GM23248 (cell line): ENCODE measurements at places on chromosomes 2 and 18.

- DNase-seq, result no peak
Observed at GRCh38 chr2:34252111-34252510, 653.0 kb upstream of the FAM98A start.

GRCh38 chr18:4672162-4672561, 217.1 kb upstream of the DLGAP1 start:
- no peak for DNase-seq

GRCh38 chr2:173968551-173968950, 3.4 kb upstream of the SP3 start:
- DNase-seq, result no peak

DNA sequence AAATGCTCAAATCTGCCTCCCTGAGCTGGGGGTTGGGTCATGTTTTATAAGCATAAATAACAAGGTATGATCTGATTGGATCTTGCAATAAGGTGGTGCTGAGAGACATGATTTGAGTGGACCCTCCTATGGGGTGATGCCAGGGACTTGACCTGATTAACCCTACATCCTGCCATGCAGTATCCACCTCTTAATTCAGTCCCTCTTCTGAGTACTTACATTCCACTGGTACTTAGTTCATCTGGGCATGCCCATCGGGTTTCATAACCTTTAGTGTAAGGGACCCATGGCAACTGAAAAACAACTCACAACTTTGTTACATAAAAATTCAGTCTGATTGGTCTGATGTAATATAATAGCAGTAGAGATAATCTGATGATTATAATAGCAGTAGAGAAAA, 397.9 kb upstream of the HNMT start:
- DNase-seq, result peak; percentile 2

DNA sequence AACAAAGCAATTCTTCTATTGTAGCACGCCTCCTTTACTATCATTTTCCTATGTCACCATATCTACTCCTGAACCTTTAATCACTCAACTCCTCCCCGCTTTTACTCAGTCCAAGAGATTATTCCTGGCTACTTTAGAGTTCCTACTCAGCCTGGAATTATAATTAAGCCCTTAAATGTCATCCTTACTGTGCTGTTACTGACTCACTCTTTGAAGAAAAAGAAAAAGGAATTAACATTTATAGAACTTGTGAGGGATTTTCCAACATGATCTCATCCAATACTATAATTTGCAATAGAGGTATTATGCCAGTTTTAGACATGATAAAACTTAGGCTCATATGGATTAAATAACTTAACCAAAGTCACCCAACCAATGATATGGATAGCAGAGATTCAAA, 61.7 kb downstream of the CCDC88A start:
- peak; percentile 63 for DNase-seq

DNA sequence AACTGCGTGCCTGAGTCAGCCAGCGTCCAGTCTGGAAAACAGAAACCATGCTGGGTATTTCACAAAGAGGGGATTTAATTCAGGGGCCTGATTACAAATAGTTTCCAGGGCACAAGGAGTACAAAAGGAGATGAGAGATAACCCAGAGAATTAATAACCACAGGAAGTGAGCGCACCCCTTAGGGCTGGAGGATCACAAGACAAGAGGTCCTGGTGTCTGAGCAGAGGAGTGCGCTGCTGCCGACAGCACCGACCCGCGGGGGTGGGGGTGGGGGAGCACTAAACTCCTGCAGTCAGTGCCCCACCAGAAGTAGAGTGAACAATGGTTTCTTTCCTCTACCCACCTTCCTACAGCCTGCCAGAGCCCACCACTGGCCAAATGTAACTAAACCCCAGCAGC, 20.8 kb upstream of the MAL start:
- no peak for DNase-seq

GRCh38 chr2:236403125-236403524, 138.9 kb upstream of the ASB18 start:
- DNase-seq, result no peak

DNA sequence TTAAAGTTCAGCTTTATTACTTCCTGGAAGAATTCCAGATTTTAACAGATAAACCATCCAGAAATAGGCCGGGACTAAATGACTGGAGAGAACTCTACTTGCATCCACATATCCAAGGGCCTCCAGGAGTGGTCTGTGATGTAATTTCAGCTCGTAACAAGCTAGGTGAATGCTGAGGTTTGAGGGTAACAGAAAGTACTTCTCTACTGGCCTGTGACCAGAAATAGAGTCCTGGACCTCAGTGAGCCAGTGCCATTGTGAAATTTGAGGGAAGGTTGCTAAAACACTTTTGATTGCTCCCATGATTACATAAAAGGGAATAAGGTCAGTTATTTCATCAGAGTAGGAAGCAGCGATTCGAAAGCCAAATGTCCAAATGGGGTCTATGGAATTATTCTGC, 158.1 kb downstream of the DOCK10 start:
- peak; percentile 56 for DNase-seq

DNA sequence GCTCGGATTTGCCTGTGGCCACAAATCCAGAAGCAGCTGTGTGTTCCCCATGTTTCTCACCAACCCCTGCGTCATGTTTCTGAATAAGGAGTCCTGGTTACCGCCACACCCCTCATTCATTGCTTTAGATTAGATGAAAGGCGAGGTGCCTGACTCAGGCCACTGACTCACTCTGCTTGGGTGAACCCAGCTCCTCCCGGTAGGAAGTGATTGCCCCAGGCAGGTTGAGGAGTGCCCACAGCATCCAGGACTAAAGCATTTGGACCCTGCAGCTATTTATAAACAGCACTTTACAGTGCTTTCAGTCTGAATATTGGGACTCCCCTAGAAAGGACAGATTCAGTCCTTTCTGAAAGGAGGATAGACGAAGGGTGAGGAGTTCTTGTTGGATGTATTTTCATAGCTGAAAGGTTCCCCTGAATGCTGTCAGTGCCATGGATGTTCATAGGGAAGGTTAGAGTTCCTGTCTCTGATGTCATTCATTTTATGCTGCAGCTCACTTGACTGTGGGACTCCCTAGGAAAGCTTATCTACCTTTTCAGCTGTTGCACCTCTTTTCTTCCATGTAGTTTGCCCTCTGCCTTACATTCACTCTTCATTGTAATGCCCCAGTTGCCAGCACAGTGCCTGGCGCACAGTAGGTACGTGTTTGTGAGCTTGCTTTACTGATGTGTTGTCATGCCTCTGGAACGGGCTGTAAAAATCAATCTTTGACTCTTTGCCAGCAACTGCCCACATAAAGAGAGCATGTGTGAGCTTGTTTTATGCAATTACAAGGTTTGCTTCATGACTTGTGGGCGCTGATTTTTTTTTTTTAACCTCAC, 14.9 kb downstream of the ITGA6 start:
- DNase-seq, result peak; percentile 98

- no peak for DNase-seq
Observed at GRCh38 chr2:177550264-177551200, 158.0 kb downstream of the AGPS start.

DNA sequence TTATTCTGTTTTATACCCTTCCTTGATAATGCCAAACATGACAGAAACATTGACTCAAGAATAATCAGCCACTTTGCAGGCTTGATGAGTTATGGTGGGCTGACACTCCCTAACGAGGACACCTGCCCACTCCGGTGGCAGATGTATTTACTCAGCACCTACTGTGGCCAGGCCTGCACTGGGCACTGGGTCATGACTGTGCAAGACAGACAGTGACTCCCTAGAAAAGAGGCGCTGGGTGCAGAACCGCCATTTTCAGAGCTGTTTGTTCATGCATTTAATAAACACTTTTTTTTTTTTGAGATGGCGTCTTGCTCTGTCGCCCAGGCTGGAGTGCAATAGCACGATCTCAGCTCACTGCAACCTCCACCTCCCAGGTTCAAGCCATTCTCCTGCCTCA, 32.5 kb downstream of the SNED1 start:
- no peak for DNase-seq

DNA sequence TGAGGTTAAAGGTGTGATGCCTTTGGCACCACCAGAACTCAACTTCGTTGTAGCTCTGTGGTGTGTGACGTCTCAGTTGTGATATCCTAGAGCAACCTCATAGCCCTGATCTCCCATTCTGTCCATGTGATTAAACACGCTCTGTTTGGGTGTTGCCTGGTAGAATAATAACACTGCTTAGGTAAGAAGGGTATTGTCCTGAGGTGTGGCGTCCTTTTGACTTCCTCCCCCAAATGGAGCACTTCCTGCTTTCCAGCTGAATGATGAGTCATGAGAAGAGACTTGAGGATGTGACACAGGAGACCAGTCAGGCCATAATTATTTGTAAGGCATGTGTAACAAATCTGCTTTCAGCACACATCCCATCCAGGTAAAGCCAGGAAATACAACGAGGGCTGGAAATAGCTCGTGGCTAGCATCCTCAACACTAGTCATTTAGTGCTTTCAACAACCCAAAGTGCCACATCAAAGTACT, 100.7 kb downstream of the RAPGEF4 start:
- peak; percentile 79 for DNase-seq

GRCh38 chr2:25445464-25445863, 103.7 kb upstream of the DNMT3A start:
- DNase-seq, result no peak

DNA sequence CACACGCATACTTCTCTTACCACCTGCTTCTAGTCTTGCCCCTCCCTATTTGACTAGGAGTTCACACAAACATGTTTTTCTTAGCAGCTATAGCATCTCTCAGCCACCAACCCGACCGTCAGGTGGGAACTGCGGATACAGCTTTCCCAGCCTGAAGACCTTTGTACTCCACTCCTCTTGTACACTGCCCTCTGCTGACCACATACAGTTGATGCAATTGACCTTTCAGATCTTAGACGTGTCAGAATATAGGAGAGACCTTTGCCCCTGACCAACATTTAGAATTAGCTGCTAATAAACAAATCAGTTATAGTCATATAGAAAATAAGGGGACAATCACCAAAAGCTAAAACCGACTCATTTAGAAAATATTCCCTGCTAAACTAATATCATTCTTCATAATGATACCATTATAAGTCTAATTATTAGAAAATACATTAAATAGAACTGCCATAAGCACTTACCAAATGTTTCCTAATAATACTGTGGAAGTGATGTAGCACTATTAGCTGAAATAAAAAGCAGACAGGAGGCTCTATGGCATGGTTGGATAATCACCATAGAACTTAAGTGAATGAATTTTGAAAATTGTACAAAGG, 208.4 kb downstream of the RAD51AP2 start:
- DNase-seq, result peak; percentile 63

DNA sequence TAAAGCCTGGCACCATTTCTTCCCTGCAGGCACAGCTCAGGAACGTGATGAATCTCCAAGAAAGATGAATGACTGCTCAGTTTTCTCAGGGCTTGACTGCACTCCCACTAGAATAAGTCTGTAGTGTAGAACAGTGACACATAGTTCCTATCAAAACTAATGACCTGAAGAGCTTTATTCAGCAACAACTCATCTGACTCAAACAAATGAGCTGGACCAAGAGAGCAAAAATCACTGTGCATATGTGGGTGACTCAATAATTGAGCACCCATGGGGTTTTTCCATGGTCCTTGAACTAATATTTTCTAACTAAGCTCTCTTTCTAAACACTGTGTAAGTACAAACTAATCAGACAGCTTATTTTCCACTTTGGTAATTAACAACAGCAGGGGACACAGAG, 61.1 kb upstream of the XDH start:
- DNase-seq, result peak; percentile 92

GRCh38 chr2:120624061-120624737, 111.5 kb upstream of the GLI2 start:
- no peak for DNase-seq

DNA sequence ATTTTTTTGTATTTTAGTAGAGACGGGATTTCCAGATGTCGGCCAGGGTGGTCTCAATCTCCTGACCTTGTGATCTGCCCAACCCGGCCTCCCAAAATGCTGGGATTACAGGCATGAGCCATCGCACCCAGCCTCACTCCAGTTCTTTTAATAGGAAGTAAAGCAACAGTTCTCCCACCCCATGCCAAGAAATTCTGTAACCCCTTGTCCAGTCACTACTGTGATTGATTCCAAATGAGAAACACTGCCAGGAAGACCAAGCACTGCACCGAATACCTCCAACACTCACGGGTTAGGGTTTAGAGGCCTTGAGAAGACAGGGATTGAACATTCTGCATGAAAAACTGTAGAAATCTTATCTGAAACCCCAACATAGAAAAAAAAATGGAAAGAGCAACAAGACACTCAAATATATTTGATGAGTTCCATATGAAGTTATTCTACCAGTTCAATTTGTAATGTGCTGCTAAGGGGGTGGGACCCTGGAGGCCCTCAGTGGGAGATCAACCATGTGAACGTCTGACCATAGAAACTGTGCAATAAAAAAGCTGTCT, 48.2 kb upstream of the BIN1 start:
- DNase-seq, result peak; percentile 74

GRCh38 chr2:56522605-56523089, 338.9 kb downstream of the CCDC85A start:
- peak; percentile 45 for DNase-seq

DNA sequence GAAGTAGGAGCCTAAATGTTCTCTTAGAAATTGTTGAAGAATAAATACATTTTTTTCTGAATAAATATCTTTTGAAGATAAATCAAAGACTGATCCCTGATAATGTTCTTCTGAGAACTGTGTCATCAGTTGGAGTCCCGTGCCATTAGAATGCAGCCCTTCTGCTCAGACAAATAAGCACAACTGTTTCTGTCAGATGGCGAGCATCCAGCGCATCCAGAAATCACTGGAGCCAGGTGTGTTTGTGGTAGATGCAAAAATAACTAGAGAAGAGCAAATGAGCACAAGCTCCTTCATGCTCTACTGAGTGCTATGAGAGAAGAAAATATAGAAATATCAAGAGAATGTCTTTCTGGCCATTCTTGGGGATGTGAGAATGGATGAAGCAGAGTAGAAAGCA, 573.7 kb downstream of the THSD7B start:
- no peak for DNase-seq

DNA sequence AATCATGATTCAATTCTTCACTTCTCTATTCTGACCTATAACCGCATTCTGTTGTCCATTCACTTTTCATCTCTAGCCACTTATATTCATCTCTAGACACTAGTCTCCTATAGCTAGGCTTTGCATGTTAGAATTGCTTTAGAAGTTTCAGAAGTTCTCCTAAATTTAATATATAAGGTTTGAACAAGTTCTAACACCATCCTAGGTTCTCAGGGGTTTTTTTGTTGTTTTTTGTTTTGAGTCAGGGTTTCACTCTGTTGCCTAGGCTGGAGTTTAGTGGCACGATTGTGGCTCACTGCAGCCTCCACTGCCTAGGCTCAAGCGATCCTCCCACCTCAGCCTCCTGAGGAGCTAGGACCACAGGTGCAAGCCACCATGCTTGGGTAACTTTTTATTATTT, 19.9 kb downstream of the WDSUB1 start:
- DNase-seq, result no peak

DNA sequence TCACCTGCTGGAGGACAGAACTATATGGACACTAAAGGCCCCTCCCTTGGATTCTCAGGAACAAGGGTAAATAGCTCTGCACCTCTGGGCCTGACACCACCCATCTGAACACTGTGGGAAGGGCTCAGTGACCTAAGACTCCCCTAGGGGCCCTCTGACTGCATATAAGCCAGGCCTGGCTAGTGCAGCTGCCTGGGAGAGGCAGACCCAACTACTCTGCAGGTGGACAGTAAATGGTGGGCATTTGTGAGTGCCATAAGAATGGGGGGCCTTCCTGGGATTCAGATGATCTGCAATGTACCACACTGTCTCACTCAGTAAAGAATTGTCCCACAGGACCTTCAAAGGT, 11.2 kb upstream of the WIPF1 start:
- no peak for DNase-seq
